ENCODE measurements at places on chromosomes 6 and 20.

DNA sequence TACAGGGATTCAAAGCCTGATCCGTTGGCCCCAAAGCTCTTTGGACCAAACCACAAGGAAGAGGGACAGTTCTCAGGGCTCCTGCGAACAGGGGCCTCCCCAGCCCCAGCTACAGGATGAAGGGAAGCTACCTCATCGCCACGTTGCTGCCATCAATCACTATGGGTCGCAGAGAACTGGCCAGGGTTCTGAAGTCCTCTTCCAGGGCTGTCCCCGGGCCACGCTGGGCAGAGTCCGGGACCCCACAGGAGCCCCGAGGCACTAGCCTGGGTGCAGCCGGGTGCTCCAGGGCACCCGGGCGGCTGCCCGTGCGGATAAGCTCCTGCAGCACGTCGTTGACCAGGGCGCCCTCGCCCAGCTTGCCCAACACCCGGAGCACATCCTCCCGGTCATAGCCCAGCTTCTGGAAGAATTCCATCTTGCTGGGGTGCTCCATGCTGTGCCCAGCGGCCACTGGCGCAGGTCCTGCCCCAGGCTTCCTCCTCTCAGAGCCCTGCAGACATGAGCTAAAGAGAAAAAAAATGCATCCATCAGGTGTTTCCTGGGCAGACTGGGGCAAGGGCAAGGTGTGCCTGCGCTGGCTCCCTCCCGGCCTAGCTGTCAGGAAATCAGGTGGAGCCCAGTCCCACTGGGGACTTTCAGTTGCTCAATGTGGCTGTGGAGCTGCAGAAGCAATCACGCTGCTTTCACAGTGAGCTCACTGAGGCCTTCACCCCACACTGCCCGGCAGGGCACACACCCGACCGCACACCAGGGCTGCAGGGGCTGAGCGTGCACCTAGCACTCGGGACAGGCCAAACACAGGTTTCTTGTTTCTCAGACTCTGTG is 10.5 kb downstream of the ZC3H12D start:
- no peak for DNase-seq

DNA sequence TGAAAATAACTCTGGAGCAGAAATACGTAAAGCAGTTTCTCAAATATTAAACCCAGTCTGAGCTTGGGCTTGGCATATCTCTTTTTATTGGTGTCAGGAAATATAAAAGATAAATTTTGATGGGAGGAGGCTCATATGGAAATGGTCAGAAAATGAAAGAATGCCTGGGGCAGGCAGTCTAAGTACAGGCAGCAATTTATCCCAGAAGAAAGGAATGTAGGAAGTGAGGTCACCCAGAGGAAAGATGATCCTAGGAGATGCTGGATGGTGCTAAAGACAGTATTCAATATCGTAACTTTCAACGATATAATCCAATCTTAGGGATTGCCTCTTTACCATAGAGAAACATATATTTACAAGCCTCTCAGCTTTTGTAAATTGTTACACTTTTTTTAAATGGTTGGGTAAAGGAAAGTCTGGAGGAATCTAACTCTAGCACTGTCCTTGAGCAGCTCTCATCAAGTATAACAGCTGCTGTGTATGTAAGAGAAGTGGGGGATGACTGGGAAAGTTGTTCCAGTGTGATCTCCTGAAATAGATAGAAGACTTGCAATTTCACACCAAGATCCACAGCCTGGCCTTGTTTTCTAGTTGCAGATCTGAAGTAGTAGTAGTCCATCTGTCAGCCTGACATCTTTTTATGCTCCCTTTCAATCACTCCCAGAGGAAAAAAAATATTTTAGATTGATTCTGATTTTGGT is 256.9 kb upstream of the SASH1 start:
- no peak for DNase-seq

- DNase-seq = no peak
Measured at GRCh38 chr20:16824664-16825063, 76.5 kb downstream of the OTOR start.

DNA sequence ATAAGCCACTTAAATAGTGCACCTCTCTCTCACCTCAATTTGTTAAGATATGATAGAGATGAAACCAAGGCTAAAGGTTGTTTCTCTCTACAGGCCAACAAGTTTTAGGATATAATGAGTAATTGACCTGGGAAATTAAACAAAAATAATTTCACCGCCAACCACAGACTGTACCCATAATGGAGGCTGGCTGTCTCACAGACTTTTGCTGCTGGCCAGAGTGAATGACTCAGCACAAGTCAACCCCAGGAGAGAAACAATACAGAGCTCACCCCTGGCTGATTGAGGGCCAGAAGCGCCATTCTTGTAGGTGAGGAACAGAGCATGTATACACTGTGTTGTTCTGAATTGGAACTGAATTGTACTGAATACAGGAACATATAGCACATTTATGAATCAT is 99.9 kb downstream of the CAP2 start:
- no peak for DNase-seq

GRCh38 chr6:75283907-75284631 is 523 bp downstream of the TMEM30A start:
- DNase-seq = no peak

DNA sequence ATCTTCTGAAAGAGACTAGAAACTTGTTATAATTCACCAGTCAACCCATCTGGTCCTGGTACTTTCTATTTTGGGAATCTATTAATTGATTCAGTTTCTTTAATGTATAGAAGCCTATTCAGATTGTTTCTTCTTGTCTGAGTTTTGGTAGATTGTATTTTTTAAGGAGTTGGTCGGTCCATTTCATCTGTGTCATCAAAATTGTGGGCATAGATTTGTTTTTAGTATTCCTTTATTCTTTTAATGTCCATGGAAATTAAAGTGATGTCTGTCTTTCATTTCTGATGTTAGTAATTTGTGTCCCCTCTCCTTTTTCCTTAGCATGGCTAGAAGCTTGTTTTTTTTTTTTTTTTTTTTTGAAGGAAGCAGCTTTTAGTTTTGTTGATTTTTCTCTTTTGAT is 15.2 kb downstream of the STXBP5 start:
- DNase-seq = no peak

DNA sequence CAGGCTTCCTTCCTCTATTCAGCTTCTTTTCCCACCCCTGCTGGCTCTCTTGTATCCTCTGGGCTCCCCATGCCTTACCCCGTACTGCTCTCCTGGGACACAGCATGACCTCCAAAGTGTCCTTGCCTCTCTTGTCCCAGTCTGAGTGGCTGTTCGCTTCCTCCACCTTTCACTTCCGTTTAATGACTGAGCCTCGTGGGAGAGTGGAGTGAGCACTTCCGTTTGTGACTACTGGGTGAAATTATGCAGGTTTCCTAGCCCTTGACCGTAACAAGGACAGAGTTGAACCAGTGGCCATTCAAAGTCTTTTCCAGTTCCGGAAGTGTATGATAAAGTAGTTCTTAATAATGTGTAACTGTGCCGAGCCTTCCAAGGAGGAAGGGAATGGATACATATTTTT is 109.2 kb downstream of the ARID1B start:
- DNase-seq = no peak

DNA sequence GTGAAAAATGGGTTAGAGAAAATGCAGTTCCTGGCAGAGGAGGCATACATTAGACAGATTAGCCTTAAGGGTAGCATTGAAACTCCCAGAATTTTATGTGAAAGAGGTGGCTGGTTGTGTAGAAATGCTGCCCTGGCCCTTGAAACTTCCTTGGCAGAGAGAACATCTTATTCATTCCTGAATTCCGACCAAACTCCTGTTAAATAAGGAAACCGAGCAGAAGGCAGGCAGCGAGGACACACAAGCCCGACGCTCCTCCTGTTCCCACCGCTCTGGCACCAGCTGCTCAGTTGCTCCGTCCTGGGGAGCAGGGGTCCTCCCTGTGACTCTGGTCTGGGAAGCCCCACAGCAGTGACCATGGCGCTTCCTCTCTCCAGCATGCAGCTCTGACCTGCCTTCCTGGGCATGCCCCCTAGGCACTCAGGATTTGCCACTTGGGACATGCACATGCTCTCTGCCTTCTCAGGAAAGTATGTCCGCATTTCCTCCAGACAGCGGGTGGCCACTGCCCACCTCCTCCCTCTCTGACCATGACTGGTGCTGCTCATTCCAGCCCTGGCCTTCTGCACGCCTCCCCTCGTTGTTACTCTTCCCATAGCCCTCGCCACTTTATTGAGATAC is 35.2 kb upstream of the CLDN20 start:
- DNase-seq = no peak

DNA sequence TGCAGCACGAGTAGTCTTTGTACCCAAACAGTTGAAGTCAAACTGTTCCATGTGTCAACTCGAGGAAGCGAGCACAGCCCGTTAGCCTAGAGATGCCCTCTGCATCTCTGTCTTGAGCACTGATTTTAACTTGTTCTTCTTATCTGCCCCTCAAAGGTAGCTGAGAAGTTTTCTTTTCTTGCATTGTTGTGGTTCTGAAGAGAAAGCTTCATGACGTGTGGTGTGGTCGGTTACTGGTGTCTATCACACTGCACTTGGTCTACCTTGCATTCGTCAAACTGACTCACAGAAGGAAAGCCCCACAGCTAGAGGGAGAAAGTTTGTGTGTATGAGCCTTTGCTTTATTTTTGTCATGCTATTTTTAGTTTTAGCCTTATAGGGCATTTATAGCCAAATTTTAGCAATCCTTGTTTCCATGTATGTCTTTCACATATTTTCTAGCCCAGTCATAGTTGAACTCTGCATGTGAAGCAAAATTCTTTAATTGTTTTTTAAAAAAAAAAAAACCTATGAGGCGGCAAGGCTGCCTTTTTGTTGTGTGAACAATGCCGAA is 115.1 kb downstream of the JAG1 start:
- DNase-seq = no peak

- no peak for DNase-seq
Measured at GRCh38 chr6:105424175-105424783, 21.4 kb upstream of the PREP start.

- DNase-seq = no peak
Measured at GRCh38 chr6:111763381-111763780, 109.9 kb downstream of the FYN start.

GRCh38 chr6:17589406-17590096 is 10.6 kb upstream of the FAM8A1 start:
- DNase-seq = no peak

DNA sequence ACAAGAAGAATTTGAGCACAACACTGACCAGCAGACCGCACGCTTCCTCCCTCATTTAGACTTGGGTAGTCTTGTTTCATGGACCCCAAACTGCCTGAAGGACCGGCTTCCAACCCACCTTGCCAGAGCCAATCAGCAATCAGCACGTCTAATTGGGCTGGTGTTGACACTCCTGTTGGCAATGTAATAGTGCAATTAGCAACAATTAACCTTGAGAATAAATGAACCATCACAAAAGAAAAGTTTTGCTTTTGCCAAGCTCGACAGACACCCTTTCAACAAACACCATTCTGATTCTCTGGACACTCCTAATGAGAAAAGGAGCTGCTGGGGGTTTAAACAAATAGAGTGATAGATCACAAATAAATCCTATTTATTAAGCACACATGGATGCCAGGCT is 61.0 kb downstream of the EDN3 start:
- no peak for DNase-seq

- DNase-seq = no peak
Measured at GRCh38 chr6:107116328-107116892, 1.1 kb upstream of the BEND3 start.

- DNase-seq = no peak
Measured at GRCh38 chr6:169701311-169701953, 397 bp downstream of the WDR27 start.

DNA sequence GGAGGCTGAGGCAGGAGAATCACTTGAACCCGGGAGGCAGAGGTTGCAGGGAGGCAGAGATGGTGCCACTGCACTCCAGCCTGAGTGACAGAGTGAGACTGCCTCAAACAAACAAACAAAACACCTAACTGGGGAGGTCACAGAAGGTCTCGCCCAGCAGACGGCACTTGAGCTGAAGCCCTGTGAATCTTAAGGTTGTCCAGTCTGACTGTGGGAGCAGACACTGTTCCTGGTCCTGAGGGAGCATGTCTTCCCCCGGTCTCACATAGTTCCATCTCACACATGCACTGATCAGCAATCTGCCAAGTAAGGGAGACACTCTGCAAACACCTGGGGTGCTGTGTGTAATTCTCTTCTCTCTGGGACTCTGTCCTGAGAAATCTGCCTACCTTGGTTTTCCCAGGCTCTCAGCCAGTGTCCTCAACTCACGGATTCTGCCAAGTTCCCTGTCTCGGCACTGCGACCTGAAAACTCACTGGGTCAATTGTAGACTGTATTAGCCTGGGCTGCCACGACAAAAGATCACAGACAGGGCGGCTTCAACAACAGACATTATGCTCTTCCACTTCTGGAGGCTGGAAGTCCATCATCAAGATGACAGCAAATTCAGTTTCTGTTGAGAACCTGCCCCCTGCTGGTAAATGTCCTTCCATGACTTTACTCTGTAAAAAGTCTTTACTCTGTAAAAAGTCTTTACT is 94.3 kb downstream of the JPH2 start:
- DNase-seq = no peak

- no peak for DNase-seq
Measured at GRCh38 chr6:24856901-24857670, 58.4 kb upstream of the ARMH2 start.

- DNase-seq = no peak
Measured at GRCh38 chr6:165274611-165275010, 34.8 kb downstream of the C6orf118 start.

GRCh38 chr6:91088976-91089375 is 502.1 kb upstream of the MAP3K7 start:
- no peak for DNase-seq

DNA sequence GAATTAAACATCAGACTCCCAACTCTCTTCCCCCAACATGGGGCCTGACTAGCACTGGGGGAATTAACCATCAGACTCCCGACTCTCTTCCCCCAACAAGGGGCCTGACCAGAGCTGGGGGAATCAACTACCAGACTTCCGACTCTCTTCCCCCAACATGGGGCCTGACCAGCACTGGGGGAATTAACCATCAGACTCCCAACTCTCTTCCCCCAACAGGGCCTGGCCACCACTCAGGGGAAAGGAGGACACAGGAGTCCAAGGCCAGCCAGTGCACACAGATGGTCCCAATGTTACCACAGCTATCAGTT is 13.1 kb downstream of the CST7 start:
- DNase-seq = no peak

- DNase-seq = no peak
Measured at GRCh38 chr20:48098099-48098498, 312.8 kb upstream of the SULF2 start.

DNA sequence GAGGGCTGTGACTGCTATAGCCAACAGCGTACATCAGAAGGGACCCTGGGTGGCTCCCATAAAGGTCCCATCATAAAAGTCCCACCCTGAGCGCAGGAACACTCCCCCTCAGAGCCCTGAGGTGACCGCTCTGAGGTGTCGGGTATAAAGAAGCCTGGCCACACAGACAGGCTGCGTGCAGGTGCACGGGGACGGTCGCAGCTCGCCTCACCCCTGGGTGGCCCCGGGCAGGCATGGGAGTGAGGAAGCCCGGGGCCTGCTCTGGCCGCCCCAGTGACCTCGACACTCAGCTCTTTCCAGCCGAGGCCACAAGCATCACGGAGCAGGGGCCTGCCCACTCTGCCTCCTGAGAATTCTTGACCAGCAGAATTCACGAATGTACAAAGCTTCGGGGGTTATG is 14.4 kb upstream of the RNASET2 start:
- no peak for DNase-seq

All from esophagus squamous epithelium (tissue), 5 donors.